ENCODE measurements at places on chromosomes 1 and 21.

DNA sequence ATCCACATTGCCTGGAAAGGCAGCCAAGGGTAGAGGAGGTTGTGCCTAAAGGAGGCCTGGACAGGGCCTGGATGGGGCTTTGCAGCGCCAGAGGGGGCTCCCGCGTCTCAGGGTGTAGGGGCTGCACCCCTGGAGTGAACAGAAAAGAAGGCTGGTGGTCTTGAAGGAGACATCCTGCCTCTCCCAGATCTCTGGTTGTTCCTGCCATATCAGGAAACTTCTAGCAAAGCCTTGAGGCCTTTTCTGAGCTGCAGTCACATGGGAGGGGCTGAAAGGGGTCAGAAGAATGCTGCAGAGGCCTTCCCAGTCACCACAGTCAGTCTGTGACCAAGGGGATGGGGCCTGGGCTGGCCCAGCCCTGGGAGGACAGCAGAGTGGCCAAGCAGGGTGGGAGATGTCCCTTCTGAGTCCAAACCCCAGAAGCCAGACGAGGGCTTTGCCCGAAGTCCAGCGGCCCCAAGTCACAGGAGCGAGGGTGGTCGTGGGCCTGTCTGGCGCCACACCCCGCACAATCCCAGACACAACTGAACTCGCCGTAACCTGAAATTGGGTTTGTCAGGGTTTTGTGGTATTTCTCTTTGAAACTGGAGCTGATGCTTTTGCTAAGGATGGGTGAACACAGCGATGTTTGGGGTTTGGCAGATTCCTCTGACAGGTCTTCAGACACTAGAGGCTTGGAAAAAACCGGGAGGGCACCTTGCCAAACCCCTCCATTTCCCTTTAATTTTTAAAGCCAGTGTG is 29.6 kb downstream of the SIM2 start:
- no peak for DNase-seq

DNA sequence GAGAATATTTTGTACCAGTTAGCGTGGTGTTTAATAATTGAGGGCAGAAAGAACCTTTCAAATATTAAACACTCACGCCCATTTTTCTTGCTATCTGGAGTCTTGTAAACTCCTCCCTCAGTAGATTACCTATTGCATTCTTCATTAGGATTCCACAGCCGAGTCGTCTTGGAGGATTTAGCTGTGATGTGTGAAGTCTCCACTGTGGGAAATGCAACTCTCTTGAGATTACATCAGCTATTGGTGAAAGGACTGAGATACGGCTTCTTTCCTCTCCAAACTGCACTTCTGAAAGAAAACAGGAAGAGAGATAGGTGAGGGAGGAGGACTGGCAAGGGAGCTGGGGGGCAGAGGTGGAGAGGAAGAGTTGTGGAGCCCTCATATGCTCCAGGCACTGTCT is 36.1 kb downstream of the ACTA1 start:
- no peak for DNase-seq

DNA sequence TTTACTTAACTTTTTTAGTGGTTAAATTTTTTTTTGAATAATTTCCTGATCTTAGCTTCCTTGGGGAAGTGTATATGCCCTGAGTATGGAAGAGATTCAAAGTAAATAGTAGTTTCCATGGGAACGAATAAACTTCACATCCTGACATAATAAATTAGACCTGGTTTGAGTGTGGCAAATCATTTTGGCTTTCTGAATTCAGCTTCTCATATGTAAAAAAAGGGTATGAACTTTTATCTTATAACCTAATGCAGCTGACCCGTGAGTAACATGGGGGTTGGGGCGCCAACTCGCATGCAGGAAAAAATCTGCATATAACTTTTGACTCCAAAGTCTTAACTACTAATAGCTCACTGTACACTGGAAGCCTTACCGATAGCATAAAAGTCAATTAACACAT is 736.8 kb upstream of the NCAM2 start:
- DNase-seq, result no peak

DNA sequence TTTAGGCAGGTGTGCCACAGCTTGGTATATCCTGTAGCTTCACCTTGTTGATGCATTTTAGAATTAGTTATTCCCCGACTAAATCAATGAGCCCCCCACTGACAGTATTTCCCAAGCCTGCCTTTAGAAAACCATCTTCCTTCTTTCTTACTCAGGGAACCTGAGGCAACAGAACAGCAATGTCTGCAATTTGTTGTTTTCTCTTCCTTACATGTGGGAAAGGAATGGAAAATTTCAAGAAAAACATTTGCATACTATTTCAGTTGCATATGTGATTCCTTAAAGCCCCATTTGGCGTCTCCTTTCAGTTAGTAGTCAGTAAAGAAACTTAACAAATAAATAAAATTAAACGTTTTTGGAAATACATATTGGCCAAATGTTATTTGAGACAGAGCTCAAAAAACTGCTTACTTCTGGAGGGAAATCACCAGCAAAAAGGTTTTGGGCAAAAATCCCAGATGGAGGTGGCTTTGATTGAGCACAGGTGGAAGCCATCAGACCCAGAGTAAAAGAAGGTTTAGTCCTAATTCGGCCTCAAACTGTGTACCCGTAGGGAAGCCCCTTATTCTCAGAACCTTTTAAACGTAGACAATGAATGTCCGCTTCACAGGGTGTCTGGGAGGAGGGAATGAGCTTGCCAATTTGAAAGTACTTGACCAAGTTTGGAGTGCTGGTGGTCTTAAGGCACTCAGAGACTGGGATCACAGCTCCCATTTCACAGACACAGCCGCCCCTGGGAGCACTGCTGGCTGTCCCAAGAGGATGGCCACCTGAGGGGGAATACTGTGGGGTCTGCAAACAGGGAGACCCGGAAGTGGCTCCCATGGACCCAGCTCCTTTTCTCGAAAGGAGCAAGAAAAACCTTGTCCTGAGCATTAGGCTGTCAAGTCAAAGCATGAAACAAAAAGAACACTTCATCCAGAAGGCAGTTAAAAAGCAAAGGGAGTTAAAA is 9.4 kb downstream of the LHX4 start:
- DNase-seq, result no peak

DNA sequence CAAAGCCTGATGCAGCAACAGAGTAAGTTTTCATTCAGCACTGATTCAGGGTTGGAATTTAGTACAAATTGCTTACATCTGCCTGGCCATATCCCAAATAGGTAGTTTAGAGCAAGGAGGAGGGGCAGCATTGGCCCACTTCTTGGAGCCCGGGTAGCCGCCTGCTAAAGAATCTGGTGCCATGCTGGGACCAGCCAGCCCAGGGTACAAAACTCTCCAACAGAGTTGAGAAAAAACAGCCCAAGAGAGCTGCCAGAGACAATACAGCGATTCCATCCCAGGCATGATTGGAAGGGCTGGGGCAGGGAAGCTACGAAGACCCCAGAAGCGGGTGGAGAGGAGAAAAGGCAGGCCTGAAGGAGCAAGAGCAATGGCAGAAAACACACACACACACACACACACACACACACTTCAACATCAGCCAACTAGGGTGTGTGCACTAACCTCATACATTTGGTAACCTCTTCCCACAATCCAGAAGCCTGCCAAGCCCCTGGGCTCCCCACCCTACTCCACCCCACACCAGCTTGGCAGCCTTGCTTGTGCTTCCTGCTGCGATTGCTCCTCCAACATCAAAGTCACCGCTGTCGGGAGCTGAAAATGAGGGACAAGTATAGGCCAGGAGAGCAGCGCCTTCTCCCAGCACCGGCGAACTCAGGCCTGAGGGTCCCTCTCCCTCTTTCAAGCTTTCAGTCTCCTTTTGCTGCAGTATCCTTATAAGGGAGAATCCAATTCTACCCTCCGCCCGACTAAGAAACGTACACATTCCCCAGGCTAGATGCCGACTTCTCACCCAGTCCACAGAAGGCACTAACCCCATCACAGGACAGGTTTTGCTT is 1.2 kb downstream of the PIK3C2B start:
- no peak for DNase-seq

DNA sequence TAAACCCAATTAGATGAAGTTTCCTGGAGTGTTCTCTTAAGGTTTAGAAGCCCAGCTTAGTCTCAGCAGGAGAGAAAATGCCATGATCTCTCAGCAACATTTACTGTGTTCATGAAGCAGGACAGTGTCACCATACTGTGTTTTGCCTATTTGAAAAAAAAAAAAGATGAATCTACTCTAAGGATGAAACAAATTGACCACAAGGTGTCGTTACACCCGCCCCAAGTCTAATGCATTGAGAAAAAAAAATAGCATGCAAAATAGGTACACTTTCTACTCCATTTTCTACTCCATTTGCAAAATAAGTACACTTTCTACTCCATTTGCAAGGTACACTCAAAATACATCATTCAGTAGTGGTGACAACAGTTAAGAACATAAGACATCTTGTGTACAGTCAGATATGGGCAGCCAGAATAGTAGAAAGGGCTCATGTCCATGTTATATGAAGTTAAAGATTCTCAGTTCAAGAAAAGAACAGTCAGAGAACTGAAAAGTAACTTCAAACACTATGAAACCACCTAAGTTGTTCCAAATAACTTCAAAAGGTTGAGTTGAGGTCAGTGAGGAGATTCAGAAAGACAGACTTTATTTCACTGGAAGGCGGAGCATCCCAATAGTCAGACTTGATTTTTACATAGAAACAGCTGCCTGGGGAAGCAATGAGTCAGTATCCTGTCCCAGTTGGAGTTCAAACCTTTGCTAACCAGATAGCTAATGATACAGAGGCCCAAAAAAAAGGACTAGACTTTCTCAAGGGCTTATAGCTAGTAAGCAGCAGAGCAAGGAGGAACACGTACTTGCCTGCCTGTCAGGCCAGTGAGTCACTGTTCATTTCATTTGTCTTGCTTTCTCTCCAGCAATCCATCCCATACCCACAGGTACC is 13.3 kb downstream of the PLPPR5 start:
- peak; percentile 32 for DNase-seq

DNA sequence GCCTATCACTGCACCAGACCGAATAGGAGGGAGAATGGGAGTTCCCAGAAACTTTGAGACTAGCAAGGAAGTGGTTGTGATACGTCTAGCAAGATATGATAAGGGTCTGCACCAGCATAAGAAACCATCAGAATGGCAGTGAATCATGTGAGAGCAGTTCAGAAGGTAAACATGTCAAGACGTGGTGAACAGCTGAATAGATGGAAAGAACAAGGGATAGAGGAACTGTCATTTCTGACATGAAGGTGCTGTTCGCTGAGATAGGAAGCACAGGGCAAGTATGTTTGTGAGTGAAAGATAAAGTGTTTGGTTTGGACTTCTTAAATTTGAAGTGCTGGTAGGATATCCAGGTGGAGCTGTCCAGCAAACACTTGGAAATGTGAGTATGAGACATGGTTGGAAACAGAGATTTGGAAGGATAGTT is 1.1 kb upstream of the AGO1 start:
- no peak for DNase-seq

GRCh38 chr1:174447866-174448530 is at the start of gene GPR52:
Gene GPR52, plus strand, starts transcription at chr1:174447964. Its CDS starts 148 bp downstream, at chr1:174448112.
- DNase-seq, result no peak

- peak; percentile 88 for DNase-seq
These were observed at the start of gene TRAF3IP3 for GRCh38 chr1:209755926-209756614. Gene TRAF3IP3, plus strand, starts transcription at chr1:209756053. Its CDS starts 3,987 bp downstream, at chr1:209760040.

DNA sequence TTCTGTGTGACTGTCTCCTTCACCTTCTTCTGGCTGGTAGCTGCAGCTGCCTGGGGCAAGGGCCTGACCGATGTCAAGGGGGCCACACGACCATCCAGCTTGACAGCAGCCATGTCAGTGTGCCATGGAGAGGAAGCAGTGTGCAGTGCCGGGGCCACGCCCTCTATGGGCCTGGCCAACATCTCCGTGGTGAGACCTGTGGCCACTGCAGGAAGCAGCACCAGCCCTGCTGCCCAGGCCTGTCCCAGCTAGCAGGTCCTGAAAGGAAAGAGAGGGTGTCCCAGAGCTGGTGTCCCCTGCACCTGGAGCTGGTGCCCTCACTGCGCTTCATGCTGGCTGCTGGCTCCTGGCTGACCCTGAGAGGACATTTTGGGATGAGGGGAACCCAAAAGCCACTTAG is 5.9 kb upstream of the ATXN7L2 start:
- no peak for DNase-seq

DNA sequence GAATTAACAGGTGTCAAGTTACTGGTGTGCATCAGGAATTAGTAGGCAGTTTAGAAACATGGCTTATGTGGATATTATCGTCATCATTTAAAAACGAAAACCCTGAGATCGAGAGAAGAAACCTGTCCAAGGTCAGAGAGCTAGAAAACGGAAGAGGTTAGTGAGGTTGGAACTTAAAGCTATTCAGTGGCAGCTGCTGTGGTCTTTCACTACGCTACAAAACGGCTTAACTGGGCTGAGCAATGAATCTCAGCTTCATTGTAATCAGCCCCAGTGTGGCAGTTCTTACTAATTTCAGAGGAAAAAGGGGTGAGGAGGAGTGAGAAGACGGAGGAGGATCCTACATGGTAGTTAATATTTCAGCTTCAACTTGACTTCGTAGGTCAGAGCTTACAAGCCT is 77.9 kb downstream of the DAB1 start:
- DNase-seq, result no peak

- DNase-seq, result no peak
These were observed 103.5 kb upstream of the CD55 start for GRCh38 chr1:207217778-207218511.

DNA sequence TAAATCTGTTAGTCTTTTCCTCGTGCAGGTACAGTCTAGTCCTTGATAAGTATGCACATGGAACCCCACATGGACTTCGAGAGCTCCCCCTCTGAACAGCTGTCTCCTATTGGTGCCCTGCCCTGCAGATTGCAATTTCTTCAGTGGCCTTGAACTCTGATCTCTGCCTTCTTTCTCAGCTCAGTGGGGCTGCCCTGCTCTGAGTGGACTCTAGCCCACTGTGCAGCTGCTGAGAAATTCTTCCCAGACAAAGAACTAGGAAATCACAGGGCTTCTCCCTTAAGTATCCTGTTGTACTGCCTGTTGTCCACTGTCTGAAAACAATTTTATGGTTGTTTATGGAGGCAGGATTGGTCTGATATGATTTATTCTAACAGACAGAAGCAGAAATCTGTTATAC is 38.2 kb downstream of the ADAM30 start:
- DNase-seq, result no peak

DNA sequence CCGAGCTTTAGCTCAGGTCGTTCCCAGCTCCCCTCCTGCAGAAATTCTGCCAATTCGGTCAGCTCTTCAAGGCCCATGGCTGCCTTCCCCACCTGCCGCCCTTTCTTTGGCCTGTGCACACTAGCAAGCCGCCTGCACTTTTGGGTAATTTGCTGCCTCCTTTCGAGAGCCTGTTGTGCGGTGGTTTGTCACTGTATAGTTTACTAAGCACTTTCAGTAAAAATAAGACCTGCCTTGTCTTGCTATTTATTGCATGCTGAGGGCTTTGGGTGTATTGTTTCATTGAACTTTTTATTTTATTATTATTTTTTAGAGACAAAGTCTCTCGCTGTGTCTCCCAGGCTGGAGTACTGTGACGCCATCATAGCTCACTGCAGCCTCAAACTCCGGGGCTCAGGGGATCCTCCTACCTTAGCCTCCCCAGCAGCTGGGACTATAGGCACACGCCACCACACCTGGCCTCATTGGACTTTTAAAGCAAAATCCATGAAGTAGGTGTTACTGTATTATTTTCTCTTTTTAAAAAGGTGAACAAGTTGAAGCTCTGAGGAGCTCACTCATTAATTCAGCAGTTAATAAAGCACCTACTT is 1.1 kb upstream of the FABP3 start:
- no peak for DNase-seq

DNA sequence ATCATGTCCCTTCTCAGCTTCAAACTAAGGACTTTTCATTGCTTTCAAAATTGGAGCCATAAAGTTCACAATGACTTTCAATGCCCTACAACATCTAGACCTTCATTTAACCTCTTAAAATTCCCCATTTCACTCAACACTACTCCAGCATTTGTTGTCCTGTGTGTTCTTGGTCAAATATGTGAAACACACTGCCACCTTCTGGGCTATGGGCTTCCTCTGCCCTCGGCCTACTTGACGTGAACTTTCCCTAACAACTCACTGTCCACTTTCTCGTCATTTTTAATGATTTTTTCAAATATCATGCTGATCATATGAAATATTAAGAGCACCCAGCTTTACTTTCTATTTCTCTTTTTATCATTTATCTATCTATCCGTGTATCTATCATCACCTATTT is 2018.4 kb downstream of the NCAM2 start:
- no peak for DNase-seq
